ENCODE measurements at places on chromosomes 12 and 14. TPM values are rescaled to one million over a fixed set of nuclear protein-coding genes. Genes with fewer than 3 reads are reported as not detected.
A peak's percentile ranks its signal among the peaks of the same experiment; 100 is the strongest.

Gene CACNA2D4
- total RNA-seq, result 1.7 TPM

Gene GLIPR1L2
- total RNA-seq, result 0.92 TPM

Gene PIWIL1
- not detected for total RNA-seq

Gene GZMB
- 0.47 TPM for total RNA-seq

GRCh38 chr12:32482226-32482625 lies 82.9 kb downstream of the FGD4 start:
- DNase-seq, result no peak

Gene PRPH
- not detected for total RNA-seq

Gene SLC4A8
- 0.29 TPM for total RNA-seq

- peak; percentile 71 for DNase-seq
Observed at GRCh38 chr14:76953311-76953945, 75.1 kb downstream of the IRF2BPL start.

- no peak for DNase-seq
Observed at GRCh38 chr12:110581931-110582275, 1.2 kb downstream of the PPTC7 start.

GRCh38 chr14:70213721-70214282 lies 25.1 kb upstream of the SLC8A3 start:
- no peak for DNase-seq

GRCh38 chr14:36657399-36658122 lies 4.1 kb upstream of the PAX9 start:
- DNase-seq, result no peak
